Muscle of back (tissue), 13 donors: ENCODE measurements at places on chromosomes 1 and 21. TPM values are rescaled to one million over a fixed set of nuclear protein-coding genes. Genes with fewer than 3 reads are reported as not detected.

GRCh38 chr21:27393726-27394125 is 426.8 kb upstream of the ADAMTS5 start:
- DNase-seq = no peak

Gene DMAP1
- polyA plus RNA-seq = 31.9 TPM

GRCh38 chr1:168498159-168498631 is 45.6 kb downstream of the XCL2 start:
- DNase-seq = peak; percentile 59

Gene ZNF683
- polyA plus RNA-seq = not detected

DNA sequence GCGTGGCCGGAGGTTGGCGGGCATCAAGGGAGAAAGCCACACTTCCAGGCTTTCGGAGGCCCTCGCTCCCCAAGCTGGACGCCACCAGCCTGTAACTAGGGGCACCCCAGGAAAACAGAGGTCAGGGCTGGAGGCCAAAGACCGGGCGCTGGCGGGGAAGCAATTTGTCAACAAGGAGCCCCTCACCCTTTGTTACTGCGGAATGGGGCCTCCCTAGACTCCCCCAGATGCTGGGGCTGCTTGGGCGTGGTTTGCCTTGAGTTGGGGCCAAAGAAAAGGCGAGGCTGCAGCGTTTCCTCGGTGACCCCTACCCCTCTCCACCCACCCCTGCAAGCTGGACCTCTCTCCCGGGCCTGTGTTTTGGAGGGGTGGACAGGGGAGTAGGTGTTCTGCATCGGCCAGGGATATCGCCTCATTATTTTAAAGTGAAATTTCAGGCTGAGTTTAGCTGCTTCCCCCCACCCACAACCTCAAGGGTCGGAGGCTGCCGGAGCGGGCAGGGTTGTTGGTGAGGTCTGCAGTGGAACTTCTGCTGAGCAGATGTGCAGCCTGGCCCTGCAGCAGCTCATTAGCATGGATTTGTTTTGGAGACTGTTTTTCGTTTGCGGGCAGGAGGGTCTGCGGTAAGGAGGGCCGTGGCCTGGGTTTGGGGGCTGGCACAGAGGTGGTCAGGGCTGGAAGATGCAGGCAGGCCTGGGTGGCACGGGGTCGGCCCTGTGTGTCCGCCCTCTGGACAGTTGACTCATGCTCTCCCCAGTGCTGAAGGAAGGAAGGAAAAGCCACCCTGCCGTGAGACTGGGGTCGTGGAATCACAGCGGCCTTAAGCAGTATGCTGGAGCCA is 1.5 kb downstream of the NBL1 start:
- no peak for DNase-seq
